GF-D8 (cell line): ENCODE measurements at places on chromosomes 5 and 9.

GRCh38 chr9:111037708-111038330 lies 451 bp downstream of the LPAR1 start:
- no peak for DNase-seq

DNA sequence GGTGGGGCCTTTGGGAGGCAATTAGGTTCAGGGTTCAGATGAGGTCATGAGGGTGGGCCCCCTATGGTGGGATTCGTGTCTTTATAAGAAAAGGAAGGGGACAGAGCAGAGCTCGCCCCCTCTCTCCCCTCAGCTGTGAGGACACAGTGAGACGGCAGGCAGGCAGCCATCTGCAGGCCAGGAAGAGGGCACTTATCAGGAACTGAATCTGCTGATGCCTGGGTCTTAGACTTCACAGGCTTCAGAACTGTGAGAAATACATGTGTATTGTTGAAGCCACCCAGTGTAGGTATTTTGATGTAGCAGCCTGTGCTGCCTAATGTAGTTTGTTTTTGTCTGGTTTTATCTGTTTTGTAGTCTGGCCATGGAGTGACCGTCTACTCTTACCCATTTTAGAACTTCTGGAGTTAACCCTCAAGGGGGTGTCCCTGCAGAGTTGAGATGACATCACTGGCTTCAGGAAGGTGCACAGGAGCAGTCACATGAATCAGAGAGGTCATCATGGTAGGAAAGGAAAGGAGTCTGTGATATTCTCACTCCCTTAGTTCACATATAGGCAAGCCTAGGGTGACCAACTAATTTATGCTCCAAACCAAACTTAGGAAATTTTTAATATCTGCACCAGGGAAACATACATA lies 71.0 kb downstream of the LRRC70 start:
- no peak for DNase-seq

DNA sequence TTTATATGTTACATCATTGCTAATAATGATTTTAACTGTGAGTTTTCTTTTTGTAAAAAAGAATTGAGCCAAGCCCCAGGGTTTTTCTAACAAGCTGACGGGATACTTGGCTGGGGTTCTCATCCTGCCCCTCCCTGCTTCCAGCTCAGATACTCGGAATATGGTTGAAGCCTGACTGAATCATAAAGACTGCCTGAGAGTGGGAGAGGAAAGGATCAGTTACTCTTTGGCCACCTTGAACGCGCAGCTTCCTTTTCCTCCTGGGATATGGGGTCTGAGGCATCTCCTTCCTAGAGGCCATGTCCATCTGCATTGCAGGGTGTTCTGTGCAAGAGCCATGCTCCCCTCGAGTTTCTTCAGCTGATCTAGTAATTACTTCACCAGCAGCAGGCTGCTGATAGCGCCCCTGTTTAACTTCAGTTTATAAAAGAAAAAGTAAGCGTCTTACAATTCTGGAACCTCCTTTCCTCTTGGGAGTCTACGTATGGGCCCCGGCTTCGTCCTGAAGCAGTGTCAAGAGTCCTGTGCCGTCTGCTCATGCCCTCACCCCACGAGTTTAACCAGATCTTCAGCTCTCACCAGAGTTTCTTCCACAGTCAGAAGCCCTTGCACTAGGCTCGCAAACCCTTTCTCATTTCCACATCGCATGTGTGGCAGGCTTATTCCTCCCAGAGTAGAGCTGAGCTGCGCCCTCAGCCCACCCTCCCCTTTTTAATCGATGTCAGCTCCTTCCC lies 130.0 kb downstream of the MVB12B start:
- no peak for DNase-seq

GRCh38 chr9:121239071-121239470 lies 28.9 kb upstream of the GSN start:
- DNase-seq, result no peak

- DNase-seq, result no peak
Measured at GRCh38 chr5:61575103-61575502, 243.0 kb downstream of the ZSWIM6 start.

DNA sequence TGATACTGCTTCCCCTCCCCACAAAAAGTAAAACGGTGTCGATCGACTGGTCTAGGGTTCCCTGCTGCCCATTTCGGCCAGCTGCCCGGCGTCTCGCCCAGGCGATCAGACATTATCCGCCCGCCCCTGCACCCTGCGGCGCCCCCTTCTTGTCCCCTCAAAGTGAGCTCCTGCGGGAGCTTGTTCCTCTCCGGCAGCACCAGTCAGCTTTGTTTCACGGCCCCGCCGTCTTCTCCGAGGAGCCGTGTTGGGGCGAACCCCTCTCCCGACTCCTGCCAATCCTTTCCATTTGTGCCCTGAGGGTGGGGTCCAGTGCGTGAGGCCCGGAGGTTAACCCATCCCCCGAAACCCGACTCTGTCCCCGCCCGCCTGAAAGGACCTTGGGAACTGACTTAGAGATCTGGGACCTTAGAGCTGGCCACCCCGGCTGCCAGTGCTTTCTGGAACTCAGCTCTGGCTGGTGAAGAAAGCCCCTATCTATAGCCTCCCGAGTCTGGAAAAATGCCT lies 518 bp downstream of the UBE2B start:
- DNase-seq, result no peak

GRCh38 chr5:127555826-127556225 lies 38.4 kb downstream of the PRRC1 start:
- no peak for DNase-seq

DNA sequence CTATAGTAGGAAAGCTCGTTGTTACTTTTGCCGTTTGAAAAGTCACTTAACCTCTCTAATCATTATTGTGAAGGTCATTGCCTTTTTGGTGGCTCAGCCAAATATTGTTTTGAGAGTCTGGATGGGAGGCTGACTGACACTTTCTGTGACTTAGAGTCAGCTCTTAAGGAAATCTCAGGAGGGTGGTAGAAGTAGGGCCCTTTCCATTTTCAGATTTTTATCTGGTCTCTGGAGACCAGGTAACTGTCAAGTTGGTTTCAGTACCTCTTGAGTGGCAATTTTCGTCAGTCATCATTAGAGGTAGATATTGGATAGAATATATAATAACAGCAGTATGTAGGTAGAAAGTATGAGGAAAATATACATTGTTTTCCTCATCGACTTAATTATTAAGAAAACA lies 23.3 kb downstream of the UGCG start:
- DNase-seq, result no peak

DNA sequence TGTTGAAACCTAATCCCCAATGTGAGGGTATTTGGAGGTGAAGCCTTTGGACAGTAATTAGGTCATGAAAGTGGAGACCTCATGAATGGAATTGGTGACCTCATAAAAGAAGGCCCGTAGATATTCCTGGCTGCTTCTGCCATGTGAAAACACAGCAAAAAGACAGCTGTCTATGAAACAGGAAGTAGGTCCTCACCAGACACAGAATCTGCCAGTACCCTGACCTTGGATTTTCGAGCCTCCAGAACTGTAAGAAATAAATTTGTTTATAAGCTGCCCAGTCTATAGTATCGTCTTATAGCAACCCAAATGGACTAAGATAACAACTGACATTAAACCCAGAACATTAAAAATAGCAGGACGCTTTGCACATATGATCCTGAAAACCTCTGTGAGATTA lies 371.1 kb downstream of the SPOCK1 start:
- DNase-seq, result no peak

- no peak for DNase-seq
Measured at GRCh38 chr5:170631466-170632195, 127.8 kb downstream of the KCNIP1 start.

GRCh38 chr9:117682955-117683710 lies 21.1 kb upstream of the TLR4 start:
- DNase-seq, result no peak

- no peak for DNase-seq
Measured at GRCh38 chr5:34804913-34805312, 34.1 kb upstream of the TTC23L start.

DNA sequence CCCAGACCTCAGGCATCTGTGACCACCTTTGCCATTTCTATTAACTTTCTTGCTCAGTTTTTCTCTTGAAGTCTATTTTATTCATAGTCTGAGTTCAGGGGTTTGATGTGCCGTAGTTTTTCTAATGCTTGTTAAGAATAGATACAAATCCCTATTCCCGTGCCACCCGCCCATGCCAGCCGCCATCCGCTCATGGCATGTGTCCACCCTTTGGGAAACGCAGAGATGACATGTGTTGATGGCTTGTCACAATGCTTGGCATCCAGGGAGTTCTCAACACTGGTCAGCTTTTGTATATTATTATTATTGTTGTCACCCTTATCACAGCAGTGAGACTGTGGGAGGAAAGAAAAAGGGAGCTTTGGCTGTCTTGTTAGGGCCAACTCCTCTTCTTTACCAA lies 17.3 kb upstream of the ANGPTL2 start:
- DNase-seq, result no peak

- no peak for DNase-seq
Measured at GRCh38 chr9:89359751-89360261, 41.5 kb downstream of the SECISBP2 start.

GRCh38 chr5:126676195-126676624 lies 75.5 kb downstream of the PHAX start:
- no peak for DNase-seq

DNA sequence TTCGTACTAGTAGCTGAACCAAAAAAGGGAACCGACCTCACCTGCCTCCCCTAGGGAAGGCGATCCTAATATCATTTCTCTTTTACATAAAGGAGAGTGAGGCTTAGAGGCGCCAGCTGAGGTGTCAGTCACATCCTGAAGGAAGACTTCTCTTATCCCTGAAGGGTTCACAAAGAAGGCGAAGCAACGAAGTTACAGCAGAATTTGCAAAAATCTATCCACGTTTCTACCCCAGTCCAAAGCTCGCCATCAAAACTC lies 598 bp upstream of the KIAA1191 start:
- no peak for DNase-seq

GRCh38 chr5:150458802-150459557 lies 9.4 kb upstream of the RPS14 start:
- DNase-seq, result no peak

GRCh38 chr9:92745331-92745730 lies 19.3 kb downstream of the BICD2 start:
- DNase-seq, result no peak

GRCh38 chr5:157328277-157328912 lies 62.5 kb downstream of the CYFIP2 start:
- peak; percentile 98 for DNase-seq

GRCh38 chr5:118520771-118521415 lies 467.5 kb downstream of the DTWD2 start:
- DNase-seq, result no peak

GRCh38 chr9:110919609-110920008 lies 118.7 kb downstream of the LPAR1 start:
- DNase-seq, result no peak

DNA sequence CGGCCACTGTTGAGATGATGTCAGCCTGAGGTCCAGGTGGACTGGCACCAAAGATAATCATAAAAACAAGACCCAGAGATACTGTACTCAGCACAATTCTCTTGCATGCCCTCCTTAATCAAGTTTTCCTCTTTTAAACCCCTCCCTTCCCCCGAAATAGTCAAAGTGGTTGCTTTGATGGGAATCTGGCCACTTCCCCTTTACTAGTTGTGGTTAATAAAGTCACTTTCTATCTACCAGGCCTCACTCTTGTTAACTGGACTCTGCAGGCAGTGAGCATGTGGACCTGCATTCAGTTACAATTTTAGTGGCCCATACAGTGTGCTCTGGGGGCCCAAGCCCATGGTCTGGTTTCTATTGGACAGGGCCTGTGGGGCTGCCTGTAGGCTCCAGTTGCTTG lies 17.5 kb downstream of the FBP2 start:
- no peak for DNase-seq

GRCh38 chr9:29793970-29794369 lies 2220.7 kb upstream of the C9orf72 start:
- no peak for DNase-seq

- no peak for DNase-seq
Measured at GRCh38 chr5:1016036-1016435, 7.4 kb downstream of the NKD2 start.

GRCh38 chr5:5360941-5361520 lies 61.4 kb upstream of the ICE1 start:
- no peak for DNase-seq

GRCh38 chr5:102781786-102782185 lies 26.7 kb downstream of the PAM start:
- no peak for DNase-seq

DNA sequence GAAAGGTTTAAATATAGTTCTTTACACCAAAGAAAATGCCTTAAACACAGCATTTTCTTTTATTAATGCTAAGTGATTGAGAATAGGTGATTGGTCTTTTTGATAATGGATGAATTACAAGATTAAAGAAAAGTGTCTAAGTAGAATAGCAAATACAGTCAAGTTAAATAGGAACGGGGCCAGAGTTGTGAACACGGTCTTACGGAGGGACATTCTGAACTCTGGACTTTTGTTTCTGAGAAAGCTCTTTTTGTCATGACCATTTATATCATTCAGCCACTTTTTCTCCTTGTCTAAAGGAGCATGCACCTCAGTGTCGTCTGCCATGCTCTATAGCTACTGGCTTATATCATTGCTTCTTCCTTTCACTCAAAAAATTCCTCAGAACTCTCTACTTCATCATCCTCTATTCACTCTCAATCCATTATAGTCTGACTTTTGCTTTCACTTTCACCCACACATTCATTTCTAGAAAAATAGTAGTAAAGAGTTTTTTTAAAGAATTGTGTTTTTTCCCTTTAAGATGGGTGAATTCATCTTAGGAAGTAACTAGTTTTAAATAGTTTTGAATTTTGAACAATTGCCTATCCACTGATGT lies 263.0 kb upstream of the FBXL7 start:
- no peak for DNase-seq

- DNase-seq, result no peak
Measured at GRCh38 chr5:40288800-40289485, 390.8 kb upstream of the PTGER4 start.

DNA sequence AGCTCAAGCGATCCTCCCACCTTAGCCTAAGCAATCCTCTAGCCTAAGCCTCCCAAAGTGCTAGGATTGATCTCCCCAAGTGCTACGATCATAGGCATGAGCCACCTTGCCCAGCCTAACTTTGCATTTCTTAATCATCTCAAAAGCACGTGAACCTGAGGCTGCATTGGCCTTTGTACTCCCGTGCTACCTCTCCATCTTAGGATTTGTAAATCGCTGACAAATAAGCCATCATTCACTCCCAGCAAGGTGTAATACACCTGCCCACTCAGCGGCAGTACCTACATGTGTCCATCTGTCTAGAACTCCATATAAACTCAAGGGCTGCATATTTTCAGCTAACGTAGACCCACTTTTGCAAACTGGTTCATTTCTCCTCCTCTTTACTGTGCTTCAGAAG lies 2.8 kb downstream of the ANKH start:
- no peak for DNase-seq

GRCh38 chr5:179187229-179187678 lies 127.1 kb downstream of the ZNF354C start:
- DNase-seq, result no peak

- no peak for DNase-seq
Measured at GRCh38 chr5:37823433-37824152, 16.2 kb downstream of the GDNF start.

- no peak for DNase-seq
Measured at GRCh38 chr9:114518599-114519022, 13.3 kb upstream of the WHRN start.

GRCh38 chr5:146447734-146448380 lies 724 bp downstream of the TCERG1 start:
- DNase-seq, result peak; percentile 51

- DNase-seq, result no peak
Measured at GRCh38 chr9:126375386-126375785, 48.8 kb downstream of the MVB12B start.
